ENCODE measurements at places on chromosomes 11 and 22.

GRCh38 chr11:106821291-106821690, 197.0 kb downstream of the GUCY1A2 start:
- no peak for DNase-seq

DNA sequence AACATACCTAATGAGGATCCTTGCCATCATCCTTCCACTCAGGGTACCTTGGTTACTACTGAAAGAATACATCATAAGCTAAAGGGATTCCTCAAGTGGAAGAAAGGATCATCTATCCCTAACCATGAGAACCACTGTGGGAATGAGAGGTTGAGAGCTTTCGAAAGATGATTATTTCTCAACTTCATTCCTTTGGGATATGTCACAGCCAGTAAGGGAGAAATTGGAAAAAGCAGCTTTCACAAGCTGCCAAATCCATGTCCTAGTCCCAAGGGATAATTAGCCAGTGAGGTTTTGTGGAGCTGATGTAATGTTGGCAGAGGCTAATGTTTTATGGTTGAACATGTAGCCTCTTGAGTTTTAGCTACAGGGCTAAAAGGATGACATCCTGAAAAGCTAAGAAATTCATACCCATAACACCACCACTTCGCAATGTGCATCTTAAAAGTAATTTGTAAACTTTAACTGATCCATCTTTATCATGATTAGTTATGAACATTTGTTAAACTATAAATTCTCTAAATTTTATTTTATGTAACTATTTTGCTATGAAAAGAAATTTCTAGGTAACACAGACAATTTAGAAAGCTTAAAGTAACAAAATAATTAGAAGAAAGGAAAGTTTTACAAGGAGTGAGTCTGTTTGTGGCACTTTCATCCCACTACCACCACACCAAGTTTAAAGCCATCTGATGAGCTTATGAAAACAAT, 123.9 kb downstream of the MRTFA start:
- no peak for DNase-seq

DNA sequence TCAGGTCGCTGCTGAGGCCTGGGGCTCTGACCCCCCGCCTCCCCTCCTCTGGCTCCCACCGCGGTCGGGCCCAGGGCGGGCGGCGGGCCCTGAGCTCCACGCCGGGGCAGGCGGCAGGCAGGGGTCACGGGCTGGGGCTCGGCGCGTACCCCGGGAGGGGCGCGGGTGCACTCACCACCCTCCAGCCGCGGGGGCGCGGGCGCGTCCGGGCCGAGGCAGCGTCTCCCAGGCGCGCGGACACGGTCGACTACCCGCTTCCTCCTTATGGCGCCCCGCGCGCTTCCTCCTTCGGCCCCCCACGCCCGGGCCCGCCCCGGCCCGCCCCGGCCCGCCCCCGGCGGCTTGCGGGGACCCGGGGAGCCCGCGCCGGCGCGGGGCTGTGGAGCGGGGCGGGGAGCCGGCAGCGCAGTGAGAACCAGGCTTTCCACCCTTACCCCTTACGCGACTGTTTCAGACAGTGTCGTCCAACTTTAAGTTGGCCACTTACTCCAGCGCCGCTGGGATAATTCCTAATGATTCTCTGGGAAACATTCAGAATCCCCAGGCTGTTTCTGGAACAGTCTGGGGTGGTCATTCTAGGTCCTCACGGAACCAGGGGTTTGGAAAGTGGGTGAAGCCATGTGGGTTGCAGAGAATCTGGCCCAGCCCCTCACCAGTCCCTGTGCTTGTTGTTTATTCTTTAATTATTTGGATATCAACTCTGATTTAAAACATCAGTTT, at the start of gene BID:
Gene BID, minus strand, starts transcription at position 264 of the 720 bp plus-strand sequence. CDS start 24,353 bp downstream, outside the sequence.
- no peak for DNase-seq

DNA sequence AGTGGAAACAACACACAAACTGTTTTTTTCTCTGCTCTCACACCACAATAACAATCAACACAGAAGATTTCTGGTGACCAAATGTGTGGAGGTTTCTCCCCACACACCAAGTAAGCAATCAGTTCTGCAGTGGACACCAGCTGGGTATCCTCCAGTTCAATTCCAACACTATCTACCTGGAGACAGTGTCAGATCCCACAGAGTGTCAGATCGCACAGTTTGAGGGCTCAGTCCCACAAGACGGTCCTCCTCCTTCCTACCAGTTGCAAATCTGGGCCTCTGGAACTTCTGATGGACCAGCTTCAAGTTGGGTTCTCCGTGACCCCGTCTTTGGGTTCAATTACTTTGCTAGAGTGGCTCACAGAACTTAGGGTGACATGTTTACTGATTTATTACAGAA, 9.0 kb downstream of the SWAP70 start:
- no peak for DNase-seq

DNA sequence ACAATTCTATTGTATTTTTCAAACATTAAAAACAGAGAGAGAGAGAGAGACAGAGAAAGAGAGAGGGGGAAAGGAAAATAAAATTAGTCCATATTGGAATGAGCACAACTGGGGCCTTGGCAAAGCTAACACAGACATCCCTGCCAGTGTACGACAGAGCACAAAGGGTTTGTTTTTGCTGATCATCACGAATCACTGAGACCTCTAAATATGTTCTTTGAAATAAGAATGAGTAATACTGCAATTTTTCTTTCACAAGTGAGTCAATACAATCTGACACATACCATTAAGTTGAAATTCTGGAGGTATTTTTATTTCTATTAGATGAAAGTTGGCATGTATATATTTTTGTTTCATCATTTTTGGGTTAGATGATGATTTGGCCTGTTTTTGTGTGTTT, 27.0 kb upstream of the LRRC4C start:
- DNase-seq = no peak

GRCh38 chr11:13963949-13964770, 1.6 kb downstream of the SPON1 start:
- no peak for DNase-seq

DNA sequence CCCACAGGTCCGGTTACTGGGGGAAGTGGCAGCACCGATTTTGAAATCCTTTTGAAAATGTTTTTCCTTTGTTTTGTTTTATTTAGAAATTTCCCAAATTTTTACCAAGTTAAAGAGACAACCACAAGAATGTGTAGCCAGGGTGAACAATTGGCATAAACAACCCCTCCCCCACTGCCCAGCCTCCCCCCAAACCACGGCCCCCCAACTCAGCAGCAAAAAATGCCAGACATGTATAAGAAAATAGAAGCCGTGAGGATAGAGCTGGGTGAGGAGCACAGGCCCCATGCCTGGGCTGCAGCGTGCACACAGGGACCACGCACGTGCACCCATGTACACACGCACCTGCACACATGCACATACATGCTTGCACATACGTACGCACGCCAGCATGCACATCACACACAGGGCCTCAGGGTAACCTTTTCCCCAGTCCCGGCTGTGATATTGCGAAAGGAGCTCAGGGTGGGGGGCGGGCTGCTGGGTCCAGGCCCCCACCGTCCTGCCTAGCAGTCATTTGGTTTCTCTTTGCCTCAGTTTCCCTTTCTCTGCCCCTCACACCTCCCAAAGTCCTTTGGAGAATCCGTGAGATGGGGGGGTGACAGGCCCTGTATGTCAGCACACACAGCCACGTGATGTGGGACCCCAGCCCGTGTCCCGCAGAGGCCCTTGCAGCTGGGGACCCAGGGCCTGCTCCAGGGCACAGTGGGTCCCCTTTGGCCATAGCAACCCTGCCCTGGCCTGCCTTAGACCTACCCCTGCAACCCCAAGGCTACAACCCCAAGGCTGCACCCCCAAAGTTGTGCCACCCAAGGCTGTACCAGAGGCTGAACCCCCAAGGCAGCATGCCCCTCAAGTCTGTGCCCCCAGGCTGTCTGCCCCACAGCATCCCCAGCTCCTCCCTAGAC, 42.9 kb downstream of the IGF2 start:
- no peak for DNase-seq

GRCh38 chr11:119366690-119367620, 14.5 kb downstream of the USP2 start:
- DNase-seq = no peak

DNA sequence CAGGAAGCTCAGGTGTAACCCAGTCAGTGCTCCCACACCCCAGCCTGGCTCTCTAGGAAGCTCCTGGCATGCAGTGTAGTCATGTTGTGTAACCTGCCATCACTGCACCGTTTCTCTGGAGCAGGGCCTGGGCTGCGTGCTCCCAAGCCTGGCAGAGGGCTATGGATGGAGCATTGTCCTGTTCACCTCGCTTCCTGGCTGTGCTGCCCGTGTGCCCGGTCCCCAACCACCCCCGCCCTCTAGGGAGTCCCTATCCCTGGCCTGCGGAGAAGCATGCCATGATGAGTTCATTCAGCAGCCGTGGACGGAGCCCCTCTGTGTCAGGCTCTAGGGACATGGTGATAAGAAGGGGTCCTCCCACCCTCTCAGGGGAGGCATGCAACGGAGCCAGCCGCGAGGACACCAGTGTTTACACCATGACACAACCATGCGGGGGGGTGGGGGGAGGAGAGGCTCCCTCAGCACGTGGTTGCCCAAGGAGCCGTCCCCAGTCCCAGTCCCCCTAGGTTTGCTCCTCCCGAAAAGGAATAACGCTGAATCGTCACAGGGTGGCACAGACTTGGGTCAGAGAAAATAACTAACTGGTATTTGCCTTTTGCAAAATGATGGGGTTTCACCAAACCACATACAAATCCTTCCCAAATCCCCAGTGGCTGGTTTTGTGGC, 73.1 kb downstream of the FBLN1 start:
- DNase-seq = no peak

GRCh38 chr11:125275905-125276618, 111.5 kb downstream of the PKNOX2 start:
- no peak for DNase-seq

GRCh38 chr22:22935546-22936157, 48.0 kb downstream of the IGLL5 start:
- DNase-seq = no peak

GRCh38 chr22:42560381-42560780, 6.6 kb downstream of the SERHL2 start:
- DNase-seq = no peak

DNA sequence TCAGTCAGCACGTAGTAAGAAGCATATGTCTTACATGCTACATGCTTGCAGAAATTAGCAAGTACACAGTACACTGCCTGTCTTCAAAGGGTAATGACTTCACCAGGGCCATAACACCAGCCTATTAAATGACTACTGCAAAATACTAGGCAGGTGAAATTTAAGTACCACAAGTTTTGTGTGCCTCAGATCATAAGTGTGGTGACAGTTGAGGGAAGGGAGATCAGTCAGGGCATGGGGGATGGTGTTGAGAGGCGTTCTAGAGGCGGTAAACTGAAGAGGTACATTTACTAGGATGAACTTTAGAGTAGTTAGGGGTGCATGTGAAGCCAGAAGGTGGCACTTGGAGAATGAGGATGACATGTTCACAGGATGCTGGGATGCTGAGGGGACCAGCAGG, 22.0 kb downstream of the AMOTL1 start:
- DNase-seq = no peak

GRCh38 chr11:81647374-81647773, 1086.3 kb downstream of the FAM181B start:
- no peak for DNase-seq

- no peak for DNase-seq
Observed at GRCh38 chr22:34851918-34852662, 213.9 kb upstream of the ISX start.

- no peak for DNase-seq
Observed at GRCh38 chr11:124762624-124763155, 600 bp upstream of the ESAM start.

- no peak for DNase-seq
Observed at GRCh38 chr11:84558085-84558905, 1068.8 kb downstream of the DLG2 start.

- DNase-seq = peak; percentile 90
Observed at GRCh38 chr11:3840870-3841425, at the start of gene RHOG. Gene RHOG (minus strand): TSS chr11:3840959. CDS start chr11:3828138, 12,821 bp downstream.
